Smooth muscle cell of the brain vasculature (primary cell): ENCODE measurements at places on chromosomes 4 and X.

DNA sequence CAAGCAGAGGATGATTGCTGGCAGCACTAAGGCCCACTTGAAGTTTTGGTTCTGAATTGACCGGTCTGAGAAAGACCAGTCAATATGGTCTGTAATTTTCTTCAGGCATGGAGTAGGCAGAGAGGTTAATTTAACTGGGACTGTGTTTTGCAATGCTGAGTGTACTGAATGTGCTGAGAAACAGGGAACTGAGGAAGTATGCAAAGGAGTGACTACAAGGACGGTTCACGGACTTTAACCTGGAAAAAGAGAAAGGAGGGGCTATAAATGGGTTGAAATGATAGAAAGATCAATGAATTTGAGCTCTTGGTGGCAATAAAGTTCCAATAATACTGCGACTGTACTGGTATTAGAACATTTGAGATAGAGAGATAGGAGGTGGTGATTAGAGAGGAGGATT, 84.5 kb downstream of the MAGEB17 start:
- DNase-seq = no peak

DNA sequence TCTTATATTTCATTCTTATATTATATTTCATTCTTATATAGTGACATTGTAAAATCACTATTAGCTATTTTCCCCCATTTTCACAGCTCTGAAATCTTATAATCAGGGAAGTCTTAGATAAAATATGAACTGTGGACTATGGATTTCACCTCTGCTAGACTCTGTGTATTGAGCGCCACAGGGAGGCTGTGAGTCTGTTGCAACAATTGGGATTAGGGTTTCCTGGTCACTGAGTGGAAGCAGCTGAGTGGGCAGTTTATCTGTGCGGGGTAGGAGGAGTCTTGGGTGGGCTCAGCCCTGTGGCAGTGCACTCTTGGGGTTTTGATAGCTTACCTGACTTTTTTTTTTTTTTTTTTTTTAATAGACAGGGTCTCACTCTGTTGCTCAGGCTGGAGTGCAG, 249.5 kb downstream of the PTTG2 start:
- DNase-seq = no peak

GRCh38 chr4:26217961-26218676, 102.7 kb upstream of the RBPJ start:
- DNase-seq = no peak

DNA sequence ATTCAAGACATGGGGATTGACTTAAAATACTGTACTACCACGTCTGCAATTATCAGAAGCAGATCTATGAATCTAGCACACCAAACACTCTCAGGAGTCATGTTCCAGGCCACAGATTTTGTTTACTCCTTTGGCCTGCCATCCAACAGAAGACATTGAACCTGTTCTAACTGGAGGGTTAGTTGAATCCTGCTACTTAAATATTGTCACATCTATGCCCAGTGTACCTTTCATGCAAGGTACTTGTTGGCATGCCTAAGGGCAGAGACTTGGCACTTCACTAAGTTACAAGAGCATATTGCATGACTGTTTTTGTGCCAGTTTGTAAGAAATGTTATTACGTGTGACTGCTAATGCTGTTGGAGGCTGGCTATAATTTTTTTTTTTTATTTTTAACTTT, 126.9 kb upstream of the BCOR start:
- DNase-seq = no peak

DNA sequence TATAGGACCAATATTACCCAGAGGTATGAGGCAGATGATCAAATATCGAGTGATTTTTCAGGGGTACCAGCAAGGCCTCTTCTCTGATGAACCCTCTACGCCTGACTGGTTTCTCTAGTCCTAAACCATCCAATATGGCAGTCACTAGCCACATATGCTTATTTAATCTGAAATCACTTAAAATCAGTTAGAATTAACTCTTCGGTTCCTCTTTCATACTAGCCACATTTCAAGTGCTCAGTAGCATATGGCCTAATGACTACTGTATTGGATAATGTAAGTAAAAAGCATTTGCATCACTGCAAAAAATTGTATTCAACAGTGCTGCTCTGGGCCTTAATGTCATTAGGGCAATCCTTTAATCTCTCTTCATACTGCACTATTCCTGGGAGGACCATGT, 4.4 kb upstream of the APBB2 start:
- no peak for DNase-seq

DNA sequence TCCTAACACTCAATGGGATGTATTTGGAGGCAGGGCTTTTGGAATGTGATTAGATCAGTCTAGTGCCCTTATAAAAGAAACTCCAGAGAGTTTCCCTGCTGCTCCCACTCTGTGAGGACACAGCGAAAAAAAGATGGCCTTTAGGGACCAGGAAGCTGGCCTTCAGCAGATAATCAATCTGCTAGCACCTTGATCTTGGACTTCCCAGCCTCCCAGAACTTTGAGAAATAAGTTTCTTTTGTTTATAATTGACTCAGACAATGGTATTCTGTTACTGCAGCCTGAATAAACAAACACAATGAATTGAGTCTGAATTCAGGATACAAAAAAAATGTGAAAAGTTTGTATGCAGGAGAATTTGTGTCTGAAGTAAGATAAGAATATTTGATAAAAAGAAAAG, 842.1 kb downstream of the FSTL5 start:
- no peak for DNase-seq

- DNase-seq = no peak
These were observed 47.4 kb upstream of the ZNF518B start for GRCh38 chr4:10504570-10505179.

DNA sequence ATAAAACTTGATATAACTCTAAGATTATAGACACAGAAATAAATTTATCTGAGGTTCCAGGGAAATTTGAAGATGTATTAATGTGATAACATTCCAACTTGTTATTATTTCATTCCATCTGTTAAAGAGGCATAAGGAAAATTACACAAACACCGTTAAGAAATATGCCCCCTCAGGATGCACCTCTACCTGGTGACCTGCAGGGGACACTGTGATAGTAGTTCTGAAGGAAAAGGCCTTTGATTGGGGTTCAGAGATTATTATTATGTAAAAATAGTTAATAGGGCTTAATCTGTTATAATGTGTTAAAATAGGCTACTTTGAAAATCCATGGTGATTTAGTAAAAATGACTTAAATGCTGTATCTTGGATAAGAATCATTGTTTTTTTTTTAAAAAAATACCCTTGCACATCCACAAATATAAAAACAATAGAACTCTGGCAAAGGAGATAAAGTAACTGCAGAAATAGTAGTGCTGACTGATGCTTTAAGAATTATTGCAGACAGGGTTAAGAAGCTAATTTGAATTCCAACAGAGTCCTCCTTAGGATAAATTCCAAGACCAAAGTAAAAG, 6.1 kb upstream of the ABRAXAS1 start:
- no peak for DNase-seq

DNA sequence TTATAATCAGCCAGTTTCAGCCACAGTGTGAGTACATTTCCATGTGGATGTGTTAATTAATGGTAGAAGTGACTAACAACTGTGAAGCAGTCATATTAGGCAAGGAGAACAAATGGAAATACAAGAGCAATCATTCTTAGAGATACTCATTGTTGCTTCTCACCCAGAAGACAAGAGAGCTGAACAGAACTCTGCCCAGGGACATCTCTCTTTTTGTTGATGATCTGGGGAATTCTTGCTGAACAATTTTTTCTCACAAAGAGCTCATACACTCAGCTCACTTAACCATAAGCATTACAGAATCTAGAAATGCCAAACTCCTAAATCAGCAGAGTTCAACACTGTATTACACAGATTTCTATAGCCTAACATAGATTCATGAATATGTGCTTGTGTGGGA, 150.1 kb downstream of the COMMD8 start:
- DNase-seq = no peak

DNA sequence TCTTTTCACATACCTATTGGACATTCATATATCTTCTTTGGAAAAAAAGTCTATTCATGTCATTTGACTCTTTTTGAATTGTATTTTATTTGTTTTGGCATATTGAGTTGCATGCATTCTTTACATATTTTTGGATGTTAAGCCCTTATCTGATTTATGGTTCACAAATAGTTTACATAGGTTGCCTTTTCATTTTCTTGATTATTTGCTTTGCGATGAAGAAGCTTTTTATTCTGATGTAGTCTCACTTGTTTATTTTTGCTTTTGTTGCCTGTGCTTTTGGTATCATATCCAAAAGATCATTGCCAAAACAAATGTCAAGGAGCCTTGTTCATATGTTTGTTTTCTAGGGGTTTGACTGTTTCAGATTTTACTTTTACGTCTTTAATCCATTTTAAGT, 43.9 kb downstream of the SPOCK3 start:
- DNase-seq = no peak

DNA sequence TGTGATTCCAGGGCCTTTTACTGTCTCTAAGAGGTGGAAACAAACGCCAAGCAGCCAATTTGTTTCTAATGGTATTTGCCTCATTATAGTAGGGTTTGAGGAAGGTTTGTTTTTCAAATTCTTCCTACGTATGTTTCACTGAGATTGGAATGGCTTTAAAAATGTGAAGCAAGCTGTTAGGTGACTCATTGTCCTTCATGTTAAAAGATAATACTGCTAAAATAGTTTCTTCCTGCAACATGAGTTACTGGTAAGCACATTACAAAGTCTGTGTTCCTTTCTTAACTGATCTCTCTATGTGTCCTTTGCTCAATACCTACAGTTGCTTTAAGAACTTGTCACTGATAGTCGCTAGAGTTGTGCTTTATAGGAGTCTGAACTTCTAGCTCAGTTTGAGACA, 1183.9 kb downstream of the RPA4 start:
- no peak for DNase-seq

DNA sequence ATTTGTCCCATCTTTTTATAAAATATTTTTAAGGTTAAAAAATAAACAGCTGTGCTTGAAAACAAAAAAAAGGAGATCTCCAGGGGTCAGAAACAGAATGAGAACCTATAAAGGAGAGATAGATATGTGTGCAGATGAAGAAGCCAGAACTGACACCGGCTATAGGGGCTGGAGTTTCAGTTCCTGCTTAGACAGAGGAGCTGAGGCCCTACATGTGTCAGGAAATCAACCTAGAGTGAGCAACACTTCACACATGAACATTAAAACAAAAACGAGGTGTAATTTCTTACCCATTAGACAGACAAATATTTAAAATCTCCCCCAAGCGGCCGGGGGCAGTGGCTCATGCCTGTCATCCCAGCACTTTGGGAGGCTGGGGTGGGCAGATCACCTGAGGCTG, 17.8 kb upstream of the HUWE1 start:
- DNase-seq = no peak

- DNase-seq = no peak
These were observed 17.6 kb upstream of the PRPS1 start for GRCh38 chrX:107610667-107611066.

DNA sequence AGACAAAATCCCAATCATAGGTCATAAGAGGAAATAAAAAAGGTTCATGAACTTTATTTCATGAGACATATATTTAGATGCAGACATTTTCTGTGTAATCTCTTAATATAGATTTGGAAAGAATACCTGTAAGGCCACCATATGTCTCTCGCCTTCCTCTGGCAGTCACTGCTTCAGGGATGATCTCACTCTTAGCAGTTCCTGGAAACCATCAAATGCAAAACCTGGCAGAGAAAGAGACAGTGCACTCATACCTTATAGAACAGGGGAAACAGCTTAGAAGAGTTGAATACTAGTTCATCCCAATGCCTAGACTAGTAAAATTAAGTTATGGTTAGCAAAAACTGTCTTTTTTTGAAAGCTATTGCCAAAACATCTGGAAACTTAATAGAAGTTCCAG, 243.3 kb downstream of the GASK1B start:
- no peak for DNase-seq

DNA sequence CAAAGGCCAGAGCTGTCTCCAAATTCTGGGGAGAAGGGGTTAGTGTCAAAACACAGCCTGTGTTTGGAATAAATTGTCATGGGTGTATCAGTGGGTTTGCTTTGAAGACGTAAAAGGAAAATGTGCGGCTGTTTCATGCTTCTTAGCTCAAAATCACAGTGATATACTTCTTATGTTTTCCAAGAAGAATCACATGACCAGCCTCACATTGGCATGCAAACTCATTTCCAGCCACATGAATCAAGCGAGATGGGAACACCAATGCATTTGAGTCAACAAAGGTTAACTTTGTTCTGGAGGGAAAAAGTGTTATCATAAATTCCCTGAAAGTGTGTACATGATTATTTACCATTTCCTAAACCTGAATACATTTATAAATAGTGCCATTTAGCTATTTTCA, 19.0 kb upstream of the SPP1 start:
- DNase-seq = no peak

DNA sequence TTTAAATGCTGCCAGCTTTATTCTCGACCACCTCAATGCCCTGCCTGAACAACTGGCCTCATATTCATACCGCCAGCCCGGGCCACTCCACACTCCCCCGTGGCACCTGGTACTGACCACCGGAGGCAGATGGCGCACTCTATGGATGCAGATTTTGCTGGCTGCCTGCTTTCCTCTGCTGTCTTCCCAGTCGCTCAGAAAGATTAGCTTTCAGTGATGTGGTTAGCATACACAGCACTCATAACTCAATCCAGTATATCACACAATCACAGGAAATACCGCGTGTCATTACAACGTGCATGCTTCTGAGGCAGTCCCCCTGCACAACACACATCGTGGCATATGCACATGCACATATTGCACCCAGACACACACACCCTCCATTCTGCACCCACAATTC, 147.2 kb upstream of the BCOR start:
- no peak for DNase-seq

- no peak for DNase-seq
These were observed 120.1 kb upstream of the NAP1L5 start for GRCh38 chr4:88817740-88818139.

GRCh38 chr4:103787057-103787456, 67.3 kb upstream of the TACR3 start:
- no peak for DNase-seq

DNA sequence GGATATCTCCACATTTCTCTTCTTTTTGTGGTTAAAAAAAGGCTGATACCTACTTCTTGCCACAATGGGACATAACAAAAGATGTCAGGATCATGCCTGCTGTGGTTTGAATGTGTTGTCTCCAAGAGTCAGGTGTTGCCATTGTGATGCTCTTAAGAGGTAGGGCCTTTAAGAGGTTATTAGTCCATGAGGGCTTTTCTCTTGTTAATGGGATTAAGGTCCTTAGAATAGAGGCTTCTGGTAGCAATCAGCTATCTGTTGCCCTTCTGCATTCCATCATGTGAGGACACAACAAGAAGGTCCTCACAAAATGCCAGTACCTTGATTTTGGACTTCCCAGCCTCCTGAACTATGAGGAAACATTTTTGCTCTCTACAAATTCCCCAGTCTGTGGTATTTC, 191.4 kb downstream of the GBA3 start:
- DNase-seq = no peak
